ENCODE measurements at places on chromosomes 3 and 15. TPM values are rescaled to one million over a fixed set of nuclear protein-coding genes. Genes with fewer than 3 reads are reported as not detected.

The RIOX2 gene
- 28.8 TPM for polyA plus RNA-seq

The GPR62 gene
- polyA plus RNA-seq: not detected

The BCL6 gene
- 3.1 TPM for polyA plus RNA-seq

The LRRN1 gene
- 2.6 TPM for polyA plus RNA-seq

The SAMMSON gene
- polyA plus RNA-seq: not detected

Data from IgD-negative memory B cell (primary cell).